ENCODE measurements at places on chromosomes 7 and 10.

DNA sequence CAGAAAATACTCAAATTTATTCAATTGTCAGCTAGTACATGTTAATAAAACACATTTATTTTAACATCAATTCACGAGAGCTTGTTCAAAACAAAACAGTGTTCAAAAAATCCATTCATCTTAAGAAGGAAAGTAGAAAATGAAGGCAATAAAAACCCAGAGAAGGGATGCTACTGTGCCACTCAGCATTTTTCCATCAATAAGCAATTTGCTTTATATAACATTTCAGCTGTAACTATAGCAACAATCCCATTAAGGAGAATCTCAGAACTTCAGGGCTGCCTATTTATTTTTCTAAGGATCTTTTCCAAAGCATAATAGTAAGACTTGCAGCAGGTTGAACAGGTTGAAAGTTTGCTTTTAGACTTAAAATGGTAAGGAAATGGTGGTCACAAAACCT is 190.5 kb downstream of the PCLO start:
- no peak for DNase-seq

GRCh38 chr7:18535810-18536415 is 40.4 kb downstream of the HDAC9 start:
- DNase-seq: no peak

- peak; percentile 67 for DNase-seq
Observed at GRCh38 chr10:110893559-110894179, 21.9 kb downstream of the PDCD4 start.

DNA sequence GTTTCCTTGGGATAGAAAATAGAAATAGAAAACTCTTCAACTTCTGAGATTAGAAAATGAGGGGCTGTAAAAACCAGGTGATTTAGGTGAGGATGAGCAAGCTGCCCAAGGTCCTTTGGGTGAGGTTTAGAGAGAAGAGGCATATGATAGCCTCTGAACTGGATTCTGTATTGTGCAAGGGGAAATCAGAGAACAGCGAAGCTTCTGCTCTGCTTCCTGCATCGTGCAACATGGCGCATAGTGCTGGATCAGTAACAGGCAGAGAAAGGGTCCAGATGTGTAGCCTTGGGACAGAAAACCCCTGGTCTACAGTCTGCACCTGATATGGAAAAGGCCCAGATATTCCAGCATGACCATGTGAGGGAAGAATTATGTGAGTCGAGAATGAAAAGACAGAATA is 121.7 kb downstream of the MBL2 start:
- no peak for DNase-seq

GRCh38 chr10:68594405-68594804 is 34.3 kb downstream of the TET1 start:
- DNase-seq: no peak

GRCh38 chr7:138116141-138116540 is 39.9 kb downstream of the AKR1D1 start:
- DNase-seq: no peak

DNA sequence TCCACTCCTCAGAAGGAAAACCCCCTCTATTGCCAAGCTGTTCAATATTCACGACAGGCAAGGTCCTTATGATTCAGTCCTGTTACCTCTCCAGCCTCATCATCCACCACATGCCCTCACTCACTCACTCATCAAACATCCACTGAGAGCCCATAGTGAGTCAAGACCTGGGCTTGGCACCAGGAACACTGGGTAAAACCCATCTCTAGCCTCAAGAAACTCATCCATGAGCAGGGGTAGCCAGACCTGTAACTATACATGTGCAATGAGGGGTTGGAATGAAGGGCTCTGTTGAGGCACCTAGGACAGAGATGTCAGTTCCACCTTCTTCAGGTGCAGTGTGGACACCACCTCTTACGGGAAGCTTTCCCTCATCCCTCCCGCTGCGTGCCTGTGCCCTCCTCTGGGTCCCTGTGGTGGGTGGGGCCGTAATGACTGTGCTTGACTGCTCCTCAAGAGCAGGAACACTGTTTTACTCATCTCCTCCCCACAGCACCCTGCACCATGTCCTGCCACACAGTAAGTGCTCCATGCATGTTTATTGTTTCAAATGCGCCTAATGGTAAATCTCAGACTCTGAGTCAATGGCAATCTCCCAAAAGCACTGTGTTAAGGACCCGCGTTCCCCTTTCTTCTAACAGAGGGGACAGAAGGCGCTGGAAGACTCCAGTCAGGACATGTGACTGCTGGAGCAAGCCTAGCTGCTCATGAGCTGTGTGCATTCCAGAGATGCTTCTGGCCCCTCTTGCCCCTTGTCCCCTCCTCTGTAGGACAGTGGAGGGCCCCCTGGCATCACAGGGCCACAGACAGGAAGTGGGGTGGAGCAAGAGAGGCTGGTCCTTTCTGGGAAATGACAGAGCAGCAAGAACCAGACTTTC is 95.4 kb downstream of the HIPK2 start:
- DNase-seq: no peak

DNA sequence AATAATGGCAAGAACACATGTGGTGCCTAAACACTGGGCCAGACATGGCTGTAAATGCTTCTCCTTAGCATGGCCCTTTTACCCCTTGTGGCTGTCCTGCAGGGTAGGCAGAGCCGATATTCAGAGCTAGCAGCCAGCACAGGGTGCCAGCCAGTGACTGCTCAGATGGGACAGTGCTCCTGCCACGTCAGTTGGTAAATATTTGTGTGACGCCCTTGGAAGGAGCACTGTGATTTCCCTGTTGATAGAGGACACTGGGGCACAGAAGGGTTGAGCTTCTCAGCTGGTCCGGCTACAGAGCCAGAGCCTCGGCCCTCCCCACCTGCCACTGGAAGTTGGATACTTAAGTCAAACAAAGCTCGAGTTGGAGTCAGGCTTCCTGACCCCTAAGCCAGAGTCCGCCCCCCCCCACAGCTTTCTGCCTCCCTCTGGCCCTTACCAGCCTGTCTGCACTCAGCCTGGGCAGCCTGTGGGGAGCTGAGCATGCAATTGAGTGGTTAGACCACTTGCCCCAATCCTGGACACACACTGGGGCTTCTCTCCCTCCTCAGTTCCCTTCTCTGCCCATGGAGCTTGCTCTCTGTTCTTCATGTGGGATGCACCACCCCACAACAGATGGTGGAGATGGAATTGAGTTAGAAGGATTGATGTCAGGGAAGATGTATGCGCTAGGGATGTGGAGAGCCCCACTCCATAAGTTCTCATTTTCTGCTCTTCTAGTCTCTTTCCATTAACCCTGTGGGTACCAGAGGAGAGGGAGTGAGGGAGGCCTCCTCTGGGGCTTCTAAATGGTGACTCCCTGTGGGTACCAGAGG is 350.8 kb downstream of the PLXNA4 start:
- peak; percentile 16 for DNase-seq

DNA sequence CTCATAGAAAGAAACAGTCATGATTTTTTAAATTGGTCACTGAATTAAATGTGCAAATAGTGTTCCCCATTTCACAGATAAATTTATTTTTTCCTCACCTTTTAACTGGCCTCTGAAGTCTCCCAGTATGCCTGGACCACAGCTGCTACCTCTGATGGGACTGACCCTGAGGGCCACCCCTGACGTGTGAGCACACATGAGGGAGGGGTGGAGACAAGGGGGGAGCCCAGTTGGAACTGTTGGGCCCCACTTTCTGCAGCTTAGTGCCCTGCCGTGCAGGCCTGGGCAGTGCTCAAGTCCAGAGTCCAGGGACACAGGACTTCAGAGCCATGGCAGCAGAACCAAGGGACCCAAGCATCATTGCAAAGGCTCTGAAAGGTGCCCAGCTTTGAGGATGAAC is 243.9 kb downstream of the GRID1 start:
- DNase-seq: no peak

DNA sequence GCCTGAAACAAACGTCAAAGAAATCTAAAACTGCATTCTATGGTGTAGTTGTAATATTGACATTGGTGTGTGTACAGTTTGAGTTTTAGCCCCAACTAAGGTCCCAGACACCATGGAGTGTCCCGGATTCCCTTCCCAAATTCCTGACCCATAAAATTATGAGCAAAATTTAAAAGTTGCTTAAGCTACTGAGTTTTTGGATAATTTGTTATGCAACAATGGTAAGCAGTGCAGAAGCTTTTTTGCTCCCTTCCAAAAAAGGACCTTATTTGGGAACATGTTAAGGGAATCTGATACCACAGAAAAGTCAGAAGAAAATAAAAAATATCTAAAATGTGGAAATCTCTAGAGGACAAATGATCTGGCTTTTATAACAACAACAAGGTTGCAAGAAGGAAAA is 63.3 kb upstream of the KMT2E start:
- DNase-seq: no peak

DNA sequence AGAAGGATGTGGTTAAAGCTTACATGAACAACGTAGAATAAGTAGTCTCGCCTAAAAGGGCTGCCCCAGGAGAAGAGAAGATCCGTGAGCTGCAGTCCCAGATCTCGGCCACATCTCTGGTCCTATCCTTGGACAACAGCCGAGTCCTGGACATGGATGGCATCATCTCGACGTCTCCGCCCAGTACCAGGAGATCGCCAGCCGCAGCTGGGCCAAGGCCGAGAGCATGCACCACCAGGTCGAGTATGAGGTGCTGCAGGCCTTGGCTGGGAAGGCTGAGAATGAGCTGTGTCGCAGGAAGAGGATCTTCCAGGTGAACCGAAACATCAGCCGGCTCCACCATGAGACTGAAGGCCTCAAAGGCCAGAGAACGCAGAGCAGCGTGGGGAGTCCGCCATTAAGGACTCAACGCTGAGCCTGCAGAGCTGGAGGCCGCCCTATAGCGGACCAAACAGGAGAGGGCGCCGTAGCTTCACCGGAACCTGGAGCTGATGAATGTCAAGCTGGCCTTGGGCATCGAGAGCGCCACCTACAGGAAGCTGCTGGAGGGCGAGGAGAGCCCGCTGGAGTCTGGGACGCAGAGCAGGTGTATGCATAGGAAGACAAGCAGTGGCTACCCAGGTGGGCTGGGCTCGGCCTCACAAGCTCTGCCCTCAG is 22.2 kb downstream of the LIPK start:
- DNase-seq: no peak

GRCh38 chr7:71480791-71481190 is 348.8 kb downstream of the GALNT17 start:
- DNase-seq: no peak

DNA sequence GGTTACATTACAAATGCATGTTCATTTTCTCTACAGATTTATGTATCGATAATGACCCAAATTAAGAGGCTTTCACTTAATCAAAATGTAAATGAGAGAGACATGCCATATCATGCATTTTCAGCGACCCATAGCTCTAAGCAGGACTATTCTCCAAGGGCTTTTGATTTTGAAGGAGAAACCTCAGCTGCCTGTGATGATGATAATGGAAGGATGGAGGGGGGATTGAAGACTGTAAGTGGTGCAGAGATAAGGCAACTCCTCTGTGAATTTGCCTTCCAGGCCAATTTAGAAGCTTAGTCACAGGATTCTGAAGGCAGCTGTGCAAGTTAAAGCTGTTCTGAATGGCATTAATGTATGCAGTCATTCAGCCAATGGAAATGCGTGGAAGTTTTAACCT is 8.3 kb downstream of the VSTM2A start:
- no peak for DNase-seq

- DNase-seq: peak; percentile 16
Observed at GRCh38 chr7:150944066-150945042, 33.8 kb downstream of the KCNH2 start.

DNA sequence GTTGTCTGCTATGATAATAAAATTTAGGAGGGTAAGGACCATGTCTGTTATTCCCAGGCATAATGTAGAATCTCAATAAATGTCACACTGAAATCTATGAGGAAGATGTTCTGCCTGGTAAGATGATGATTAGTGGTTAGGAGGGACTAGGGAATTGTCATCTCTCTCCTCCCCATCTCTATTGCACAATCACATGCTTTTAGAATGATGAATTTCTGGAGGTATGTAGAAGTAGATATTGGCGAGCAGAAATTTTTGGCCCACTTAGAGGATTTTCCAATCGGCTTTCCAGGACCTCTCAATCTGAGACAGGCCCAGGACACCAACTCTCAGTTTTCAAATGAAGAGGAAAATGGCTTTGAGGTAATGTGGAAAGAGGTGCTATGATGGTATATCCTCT is 2.0 kb upstream of the PITX3 start:
- no peak for DNase-seq

- no peak for DNase-seq
Observed at GRCh38 chr10:127492607-127493250, 56.4 kb upstream of the NPS start.

- no peak for DNase-seq
Observed at GRCh38 chr10:103795634-103796270, 59.6 kb downstream of the SH3PXD2A start.

DNA sequence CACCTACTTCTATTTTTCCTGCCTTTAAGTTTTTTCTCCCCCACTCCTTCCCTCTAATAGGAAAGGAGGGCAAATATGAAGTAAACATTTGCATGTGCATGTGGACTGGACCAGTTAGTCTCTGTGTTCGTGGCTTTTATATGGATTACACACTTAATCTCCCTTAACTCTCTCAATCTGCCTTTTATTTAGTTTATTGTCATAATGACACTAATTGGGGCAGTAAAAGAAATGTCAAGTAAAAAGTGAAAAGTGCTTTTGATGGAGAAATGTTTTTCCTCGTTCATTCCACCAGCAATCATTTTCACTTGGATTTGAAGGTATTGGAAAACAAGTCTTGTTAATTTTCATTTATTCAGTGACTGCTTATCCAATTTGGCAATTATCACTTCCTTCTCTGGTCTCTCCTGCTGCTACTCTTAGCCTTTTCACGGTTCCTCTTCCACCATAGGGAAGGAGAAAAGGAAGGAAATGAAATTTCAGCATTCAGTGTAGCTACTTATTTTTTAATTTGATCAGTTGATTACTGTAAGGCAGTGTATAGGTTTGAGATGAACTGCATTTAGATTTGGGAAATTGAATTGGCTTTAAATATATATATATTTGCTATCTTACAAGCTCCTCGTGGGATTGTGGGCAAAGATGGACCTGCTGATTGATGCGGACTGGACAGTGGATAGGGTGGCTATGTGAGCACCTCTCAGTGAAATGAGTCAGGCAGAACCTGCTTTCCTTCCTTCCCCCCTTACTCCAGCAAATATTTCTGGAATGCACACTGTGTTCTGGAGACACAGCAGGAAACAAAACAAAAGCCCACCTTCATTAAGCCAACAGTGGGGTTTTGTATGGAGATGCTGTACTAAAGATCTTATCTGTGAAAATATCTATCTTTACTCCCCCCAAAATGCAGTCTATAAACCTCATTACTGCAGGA is 77.5 kb downstream of the LRRC4 start:
- DNase-seq: no peak

GRCh38 chr7:134434701-134435100 is 24.2 kb downstream of the AKR1B1 start:
- DNase-seq: no peak

DNA sequence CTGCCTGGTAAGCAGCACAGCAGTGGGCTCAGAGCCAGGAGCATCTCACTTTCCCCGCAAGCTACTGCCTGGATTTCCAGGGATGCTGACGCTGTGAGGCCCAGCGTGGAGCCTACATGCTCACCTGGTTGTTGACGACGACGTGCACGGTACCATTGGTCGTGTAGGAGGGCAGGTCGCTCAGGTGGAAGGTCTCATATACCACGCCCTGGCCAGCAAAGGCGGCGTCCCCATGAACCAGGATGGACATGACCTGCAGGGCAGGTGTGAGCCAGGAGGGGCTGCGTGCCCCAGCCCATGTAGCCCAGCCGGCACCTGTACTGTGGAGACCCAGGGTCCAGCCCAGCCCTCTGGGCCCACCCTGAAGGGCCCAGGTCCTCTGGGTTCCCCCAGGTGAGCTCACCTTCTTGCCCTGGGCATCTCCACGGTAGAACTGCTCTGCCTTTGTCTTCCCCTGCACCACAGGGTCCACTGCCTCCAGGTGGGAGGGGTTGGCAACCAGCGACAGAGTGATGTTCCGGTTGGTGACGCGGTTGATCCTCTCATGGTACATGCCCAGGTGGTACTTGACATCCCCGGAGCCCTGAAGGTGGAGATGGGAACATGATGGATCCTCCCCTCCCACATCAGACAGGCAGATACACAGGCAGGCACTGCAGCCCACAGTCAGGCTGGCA is 15.4 kb downstream of the OGDHL start:
- DNase-seq: no peak

Data from NCI-H1694 treated with DMSO at 0.1 percent for 48 hours (cell line).